ENCODE measurements at places on chromosomes 2 and 18. TPM values are rescaled to one million over a fixed set of nuclear protein-coding genes. Genes with fewer than 3 reads are reported as not detected.

- DNase-seq, result no peak
These were observed 5.1 kb downstream of the TXNL4A start for GRCh38 chr18:79983253-79983652.

DNA sequence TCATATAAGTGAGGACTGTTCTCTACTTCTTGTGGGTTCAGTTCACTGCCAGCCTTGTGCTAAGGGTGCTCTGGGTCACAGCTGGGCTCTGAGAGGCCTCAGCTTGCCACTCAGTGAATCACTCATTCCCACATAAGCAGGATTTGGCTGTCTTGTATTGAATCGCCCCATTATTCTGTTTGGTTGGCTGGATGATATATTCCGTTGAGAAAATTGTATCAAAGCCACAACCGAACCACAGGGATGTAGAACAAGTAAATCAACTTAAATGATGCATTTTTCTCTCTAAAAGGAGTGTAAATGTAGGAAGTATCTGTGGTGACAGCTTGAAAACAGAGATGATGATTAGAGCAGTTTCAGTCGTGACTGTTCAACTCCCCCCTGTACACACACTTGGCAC, 39.6 kb downstream of the TTC39C start:
- no peak for DNase-seq

DNA sequence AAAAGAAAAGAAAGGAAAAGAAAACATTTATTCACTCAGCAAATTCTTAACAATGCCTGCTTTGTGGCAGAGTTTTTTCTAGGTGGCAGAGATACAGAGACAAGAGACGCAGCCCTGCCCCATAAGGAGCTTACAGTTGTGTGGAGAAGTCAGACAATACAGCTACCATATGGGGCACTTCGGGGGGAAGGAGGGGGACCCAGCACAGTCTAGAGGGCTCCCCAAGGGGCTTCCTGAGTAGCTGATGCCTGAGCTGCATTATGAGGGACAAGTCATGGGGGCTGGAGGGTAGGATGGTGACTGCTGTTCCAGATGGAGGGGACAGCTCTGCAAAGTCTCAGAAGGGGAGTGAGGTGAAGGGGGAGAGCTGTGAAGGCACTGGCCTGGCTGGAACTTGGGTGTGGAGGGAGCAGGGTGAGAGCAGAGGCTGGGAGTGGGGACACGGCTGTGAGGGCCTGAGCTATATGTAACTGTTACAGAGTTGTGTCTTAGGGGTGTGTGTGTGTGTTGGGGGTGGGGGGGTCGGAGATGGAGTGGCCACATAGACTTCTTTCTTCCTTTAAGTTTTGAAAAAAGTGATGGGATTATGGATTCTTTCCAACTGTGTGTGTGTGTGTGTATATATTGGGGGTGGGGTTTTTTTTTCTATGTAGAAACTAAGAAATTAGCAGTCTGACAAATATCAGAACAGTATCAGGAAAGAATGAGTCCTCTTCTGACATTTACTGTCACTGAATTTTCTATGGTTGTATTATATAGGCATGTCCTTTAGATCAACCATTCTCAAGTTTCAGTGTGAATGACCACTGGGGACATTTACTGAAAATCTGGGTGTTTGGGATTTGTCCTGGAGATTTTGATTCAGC, 66.0 kb upstream of the HAAO start:
- DNase-seq, result no peak

GRCh38 chr2:237118561-237119155, 33.0 kb downstream of the COPS8 start:
- no peak for DNase-seq

DNA sequence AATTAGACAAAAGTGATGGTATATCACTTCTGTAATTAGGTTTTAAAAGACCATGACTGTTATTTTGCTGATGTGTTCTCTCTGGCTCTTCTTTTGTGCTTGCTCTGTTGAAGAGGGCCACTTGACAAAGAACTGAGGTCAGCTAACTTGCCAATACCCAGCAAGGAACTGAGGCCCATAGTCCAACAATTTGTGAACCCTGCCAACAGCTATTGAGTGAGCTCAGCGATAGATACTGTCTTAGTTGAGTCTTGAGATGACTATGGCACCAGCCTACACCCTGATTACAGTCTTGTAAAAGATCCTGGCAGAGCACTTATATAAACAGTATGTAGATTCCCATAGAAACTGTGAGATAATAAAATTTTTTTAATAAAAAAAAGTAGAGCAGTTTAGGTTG, 103.0 kb downstream of the BMPR2 start:
- DNase-seq, result no peak

- no peak for DNase-seq
These were observed 7.0 kb upstream of the HS6ST1 start for GRCh38 chr2:128325611-128326181.

- DNase-seq, result no peak
These were observed 91.0 kb downstream of the DGKD start for GRCh38 chr2:233445152-233445830.

GRCh38 chr2:10811517-10811916, 1.1 kb downstream of the PDIA6 start:
- DNase-seq, result no peak

DNA sequence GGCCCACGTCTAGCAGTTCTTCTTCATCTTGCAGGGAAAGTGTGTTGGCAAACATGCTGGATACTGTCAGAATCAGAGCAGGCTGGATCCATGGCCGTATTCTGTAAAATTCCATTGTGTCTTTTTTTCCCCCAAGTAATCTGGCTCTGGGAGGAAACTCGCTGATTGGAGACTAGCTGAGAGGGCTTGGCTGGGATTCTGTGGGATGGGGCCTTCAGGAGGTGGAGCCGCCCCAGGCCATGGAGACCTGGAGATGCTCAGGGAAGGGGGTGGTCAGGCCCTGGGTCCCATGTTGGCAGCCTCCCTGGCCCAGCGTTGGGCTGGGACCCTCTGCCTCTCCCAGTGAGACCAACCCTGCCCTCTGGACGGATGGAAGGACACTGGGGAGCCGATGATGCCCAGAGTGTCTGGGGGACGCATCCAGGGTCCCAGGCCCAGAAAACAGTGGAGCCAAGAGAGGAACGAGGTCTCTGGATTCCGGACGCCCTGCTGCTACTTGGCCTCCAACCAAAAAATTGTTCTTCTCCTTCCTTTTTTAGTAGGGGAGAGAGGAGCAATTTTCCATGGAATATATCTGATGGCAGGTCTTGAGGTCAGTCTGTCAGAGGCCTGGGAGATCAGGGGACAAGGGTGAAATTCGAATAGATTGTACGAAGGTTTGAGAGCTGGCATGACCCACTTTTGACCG, 114.5 kb downstream of the AGAP1 start:
- DNase-seq, result no peak

DNA sequence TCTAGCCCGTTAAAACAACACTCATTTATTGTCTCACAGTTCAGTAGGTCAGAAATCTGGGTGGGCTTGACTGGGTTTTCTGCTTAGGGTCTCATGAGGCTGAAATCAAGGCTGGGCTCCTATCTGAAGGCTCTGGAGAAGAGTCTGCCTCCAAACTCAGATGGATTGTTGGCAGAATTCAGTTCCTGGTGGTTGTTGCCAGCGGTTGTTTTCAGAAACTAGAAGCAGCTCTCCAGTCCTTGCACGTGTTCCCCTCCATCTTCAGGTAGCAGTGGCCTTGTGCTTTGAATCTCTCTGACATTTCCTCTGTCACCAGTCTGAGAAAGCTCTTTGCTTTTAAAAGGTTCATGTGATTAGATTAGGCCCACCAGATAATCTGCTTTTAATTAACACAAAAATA, 20.1 kb upstream of the FN1 start:
- DNase-seq, result no peak

DNA sequence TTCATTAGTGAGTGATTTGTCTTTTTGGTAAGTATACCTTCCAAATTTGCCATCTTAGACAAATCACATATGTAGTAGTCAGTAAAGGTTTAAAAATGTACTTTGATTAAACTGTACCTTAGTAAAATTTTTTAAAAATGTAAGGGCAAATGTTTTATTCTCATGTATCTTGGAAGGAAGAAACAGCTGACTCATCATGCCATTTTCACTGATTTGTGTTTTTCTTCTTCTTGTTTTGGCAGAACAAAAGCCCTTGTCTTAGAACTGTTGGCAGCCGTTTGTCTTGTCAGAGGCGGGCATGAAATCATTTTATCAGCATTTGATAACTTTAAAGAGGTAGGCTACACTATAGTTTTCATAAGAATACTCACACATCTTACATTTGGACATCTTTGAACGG, 136.5 kb downstream of the PRPF40A start:
- DNase-seq, result no peak

GRCh38 chr2:34523958-34524514, 924.9 kb upstream of the FAM98A start:
- no peak for DNase-seq

DNA sequence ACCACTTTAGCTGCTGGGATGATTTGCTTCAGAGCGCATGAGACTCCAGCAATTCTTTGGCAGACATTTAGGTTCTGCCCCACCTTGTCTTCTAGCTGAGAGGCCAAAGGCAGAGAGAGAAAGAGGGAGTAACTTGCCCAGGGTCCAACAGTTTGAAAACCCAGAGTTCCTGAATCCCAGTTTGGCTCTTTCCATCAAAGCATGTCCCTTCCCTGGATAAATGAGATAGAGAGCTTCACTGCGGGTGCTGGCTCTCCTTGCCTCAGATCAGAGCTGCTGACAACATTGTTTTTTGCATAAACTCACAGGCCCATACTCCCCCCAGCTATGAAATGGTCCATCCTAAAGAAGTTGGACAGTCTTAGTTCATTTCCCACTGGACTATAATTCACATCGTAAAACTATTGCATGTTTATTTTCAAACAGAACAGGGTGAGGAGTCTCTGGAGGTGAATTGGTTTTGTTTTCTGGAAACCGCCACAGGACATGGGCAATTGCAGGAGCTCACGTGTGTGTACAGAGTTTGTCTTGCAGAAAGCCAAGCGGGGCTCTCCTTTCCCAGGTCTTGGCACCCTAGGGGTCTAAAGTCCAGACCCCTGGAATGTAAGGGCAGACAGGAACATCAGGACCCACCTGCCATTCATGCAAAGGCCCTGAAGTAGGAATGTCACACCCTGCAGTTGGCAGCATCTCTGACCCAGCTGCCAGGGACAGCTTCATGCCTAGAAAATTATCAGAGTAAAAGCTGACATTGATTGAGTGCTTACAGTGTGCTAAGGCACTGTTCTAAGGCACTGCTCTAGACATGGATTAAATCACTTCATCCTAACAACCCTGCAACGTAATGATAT, 25.0 kb upstream of the SLC14A2 start:
- no peak for DNase-seq

- no peak for DNase-seq
These were observed at the start of gene MEIS1 for GRCh38 chr2:66434679-66435548. MEIS1 (plus strand) TSS chr2:66435125; CDS start chr2:66435857, 732 bp downstream.

GRCh38 chr2:45229411-45229810, 220.2 kb upstream of the SIX2 start:
- DNase-seq, result no peak

- DNase-seq, result no peak
These were observed 15.0 kb upstream of the AP1S3 start for GRCh38 chr2:223852281-223852795.

DNA sequence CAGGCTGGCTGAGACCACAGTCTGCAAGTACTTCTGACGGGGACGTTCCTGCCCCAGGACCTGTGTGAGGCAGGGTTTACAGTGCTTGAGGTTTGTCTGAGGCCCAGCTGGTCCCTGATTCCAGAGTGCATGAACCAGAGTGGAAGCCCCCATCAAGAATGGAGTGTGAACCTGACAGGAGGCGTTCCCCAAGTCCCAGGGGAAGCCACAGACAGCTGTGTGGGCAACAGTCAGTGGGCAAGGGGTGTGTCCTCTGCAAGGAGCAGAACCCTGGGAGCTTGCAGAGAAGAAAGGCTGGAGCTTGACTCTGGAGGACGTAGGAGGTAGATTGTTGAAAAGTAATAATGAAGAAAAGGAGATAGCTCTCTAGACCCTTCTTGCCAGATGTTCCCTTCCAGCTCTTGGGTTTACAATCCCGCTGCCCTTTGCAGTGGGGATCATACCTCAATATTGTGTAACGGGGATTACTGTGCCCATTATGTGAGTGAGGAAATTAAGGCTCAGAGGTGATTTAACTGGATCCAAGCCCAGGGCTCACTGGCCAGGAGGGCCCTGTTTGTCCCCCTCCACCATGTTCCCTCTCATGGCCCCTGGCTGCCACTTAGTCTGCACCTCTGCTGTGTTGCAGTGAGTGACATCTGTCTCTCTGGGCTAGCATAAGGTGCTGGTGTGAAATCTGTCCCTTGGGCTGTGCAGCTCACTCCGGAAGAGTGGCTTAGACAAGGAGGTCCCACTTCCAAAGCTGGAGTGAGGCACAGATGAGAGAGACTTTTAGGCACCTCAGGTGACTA, 6.2 kb downstream of the DBI start:
- no peak for DNase-seq

DNA sequence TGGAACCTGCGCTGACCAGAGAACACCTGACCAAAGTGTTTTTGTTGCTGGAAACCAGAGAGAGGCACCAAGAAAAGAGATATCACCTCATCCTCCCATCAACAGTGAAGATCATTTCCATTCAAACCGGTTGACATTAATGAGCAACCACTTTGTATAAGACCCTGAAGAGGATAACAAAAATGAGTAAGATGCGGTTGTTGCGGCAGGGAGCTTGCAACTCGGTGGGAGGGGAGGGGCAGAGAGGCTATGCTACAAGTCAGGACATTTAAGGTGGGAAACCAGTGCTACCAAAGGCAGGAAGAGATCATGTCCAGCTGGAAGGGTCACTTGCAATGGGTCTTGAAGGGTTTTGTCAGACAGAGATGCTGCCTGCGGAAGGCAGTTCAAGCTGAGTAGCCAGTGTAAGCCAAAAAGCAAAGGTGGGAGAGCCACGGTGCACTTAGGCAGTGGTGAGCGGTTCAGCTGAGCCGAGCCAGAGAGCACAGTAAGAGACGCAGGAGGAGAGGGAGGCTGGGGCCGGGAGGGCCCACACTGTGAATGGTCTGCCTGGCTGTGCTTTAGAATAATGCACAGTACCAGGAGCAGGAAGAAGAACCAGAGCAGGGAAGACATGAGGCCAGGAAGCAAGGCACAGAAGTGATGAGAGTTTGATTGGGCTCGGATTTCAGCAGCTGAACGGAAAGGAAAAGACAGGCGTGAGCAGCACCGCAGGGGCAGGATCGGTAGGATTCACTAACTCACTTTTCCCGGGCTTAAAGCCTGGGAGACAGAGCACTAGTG, 24.4 kb upstream of the DTNB start:
- DNase-seq, result no peak

Gene ZNG1B
- polyA plus RNA-seq, result 62.5 TPM

Gene BMP10
- polyA plus RNA-seq, result not detected

Gene WDR12
- 143 TPM for polyA plus RNA-seq

Gene FBXO15
- 6.7 TPM for polyA plus RNA-seq

Gene DSC1
- polyA plus RNA-seq, result 2.0 TPM

Gene ZC3H15
- polyA plus RNA-seq, result 134 TPM

Gene SMAD7
- 65.1 TPM for polyA plus RNA-seq

Gene IL1RL1
- 0.54 TPM for polyA plus RNA-seq

Gene PTRHD1
- 44.4 TPM for polyA plus RNA-seq

Gene HAAO
- 38.4 TPM for polyA plus RNA-seq

Gene UNC80
- polyA plus RNA-seq, result 1.3 TPM

Gene HRH4
- 0.10 TPM for polyA plus RNA-seq

Gene SLC35F5
- 137 TPM for polyA plus RNA-seq

Gene ACMSD
- polyA plus RNA-seq, result 49.3 TPM

Gene MTIF2
- polyA plus RNA-seq, result 45.2 TPM

Gene TUBA4B
- 1.4 TPM for polyA plus RNA-seq

All from right renal cortex interstitium (tissue), 3 donors.